ENCODE measurements at places on chromosomes 1 and 21. TPM values are rescaled to one million over a fixed set of nuclear protein-coding genes. Genes with fewer than 3 reads are reported as not detected.

Gene FCN3
- 487 TPM for total RNA-seq

Gene ADAM30
- total RNA-seq, result not detected

Gene MAN1C1
- total RNA-seq, result 15.3 TPM

Gene GATAD2B
- 41.5 TPM for total RNA-seq

Gene SELP
- total RNA-seq, result 22.0 TPM

Gene CCDC17
- total RNA-seq, result 0.70 TPM

- DNase-seq, result peak; percentile 52
Measured at GRCh38 chr1:1402072-1402900, 3.2 kb upstream of the CCNL2 start.

- no peak for DNase-seq
Measured at GRCh38 chr1:179026813-179027669, 1.3 kb downstream of the FAM20B start.

- no peak for DNase-seq
Measured at GRCh38 chr21:37276377-37276776, 9.2 kb upstream of the VPS26C start.

- DNase-seq, result no peak
Measured at GRCh38 chr1:94276988-94277434, 39.6 kb upstream of the ARHGAP29 start.

DNA sequence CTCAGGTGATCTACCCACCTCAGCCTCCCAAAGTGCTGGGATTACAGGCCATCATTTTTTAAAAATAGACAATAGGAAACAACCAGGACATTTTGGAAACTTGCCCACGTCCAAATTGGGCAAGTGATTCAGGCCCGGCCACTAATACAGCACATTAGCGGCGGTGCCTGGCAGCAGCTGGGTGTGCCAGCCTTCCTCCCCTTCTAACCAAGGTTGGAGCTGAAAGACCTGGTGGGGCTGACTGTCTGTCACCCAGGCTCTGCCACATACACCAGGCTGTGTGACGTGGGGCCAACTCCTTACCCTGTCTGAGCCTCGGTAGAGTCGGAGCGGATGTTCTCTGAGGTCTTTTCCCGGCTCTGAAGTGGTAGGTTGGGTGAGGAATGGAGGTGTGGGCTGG, 29.6 kb upstream of the TMEM51 start:
- DNase-seq, result no peak

GRCh38 chr1:181137217-181137743, 48.8 kb downstream of the IER5 start:
- no peak for DNase-seq

DNA sequence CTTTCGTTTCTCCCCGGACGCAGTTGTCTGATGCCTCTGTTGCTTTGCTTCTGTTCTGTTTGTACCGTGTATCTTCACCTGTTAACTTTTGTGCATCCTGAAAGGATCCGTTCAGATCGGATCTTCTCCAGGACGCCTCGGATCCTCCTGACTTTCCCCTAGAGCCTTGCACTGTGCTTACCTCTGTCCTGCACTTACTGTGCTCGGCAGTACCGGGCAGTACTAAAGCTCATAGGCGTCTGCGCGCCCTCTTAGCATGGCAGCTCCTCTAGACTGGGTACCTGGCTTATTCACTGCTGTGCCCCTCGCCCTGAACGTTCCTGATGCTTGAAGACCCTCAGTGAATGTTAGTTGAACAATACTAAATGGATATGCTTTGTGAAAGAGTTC, 934 bp downstream of the SCP2 start:
- no peak for DNase-seq

DNA sequence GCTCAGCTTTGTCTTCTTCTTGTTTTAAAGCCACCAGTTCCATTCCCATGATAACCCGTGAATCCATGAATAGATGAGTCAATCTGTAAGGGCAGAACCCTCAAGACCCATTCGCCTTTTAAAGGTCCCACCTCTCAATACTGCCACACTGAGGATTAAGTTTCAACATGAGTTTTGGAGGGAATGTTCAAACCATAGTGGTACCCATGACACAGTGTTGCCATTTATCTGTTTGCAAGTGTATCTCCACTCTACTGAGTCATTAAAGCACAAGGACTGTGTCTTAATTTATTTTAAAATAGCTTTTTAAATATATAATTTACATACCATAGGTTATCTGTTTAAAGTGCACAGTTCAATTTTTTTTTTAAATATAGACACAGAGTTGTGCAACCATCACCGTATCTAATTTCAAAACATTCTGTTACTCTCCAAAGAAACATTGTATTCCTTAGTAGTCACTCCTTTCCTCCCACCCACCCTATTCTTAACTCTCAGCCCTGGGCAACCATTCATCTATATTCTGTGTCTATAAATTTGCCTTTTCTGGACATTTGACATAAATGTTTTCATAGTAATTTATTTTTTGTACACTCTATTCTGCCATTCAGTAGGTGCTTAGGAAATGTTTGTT, 4.8 kb upstream of the IL24 start:
- DNase-seq, result no peak

GRCh38 chr1:18921516-18922251, 19.3 kb upstream of the ALDH4A1 start:
- no peak for DNase-seq

- DNase-seq, result no peak
Measured at GRCh38 chr1:232684371-232685105, 54.6 kb upstream of the SIPA1L2 start.

Data from left lung (tissue), 14 donors.